ENCODE measurements at places on chromosomes 1 and 21.

DNA sequence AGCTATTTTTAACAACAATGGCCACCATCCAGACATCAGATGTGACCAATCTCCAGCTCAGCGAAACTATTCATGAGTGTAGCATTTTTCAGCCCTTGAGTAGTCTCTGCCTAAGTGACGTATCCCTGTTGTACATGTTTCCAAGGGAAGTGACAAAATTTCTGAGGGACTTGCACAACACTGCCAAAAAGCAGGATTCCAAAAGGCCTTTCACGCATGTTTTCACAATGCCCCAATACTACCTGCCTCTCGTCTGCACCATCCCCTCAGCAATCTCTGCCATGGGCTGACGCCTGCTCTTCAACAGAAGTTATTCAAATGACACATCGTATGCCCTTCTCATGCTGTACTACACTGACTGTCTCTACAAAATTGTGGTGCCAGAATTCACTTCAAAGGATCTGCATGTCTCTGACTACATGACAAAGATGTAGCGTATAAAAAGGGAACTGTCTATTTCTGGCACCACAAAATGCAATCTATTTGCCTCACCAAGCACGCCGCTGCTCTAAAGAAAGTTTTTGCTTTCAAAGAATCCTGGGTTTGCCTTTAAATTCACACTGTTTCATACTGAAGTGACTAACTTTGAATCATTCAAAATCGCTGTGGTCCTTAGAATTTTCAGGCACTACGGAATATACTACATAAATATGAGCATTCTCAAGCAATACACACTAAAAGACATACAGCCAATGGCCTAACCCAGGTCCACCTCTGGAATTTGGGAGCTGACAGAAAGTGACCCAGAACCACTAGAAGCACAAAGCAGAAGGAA, 32.9 kb downstream of the JAK1 start:
- DNase-seq, result no peak

- no peak for DNase-seq
Observed at GRCh38 chr1:198462365-198463019, 78.0 kb downstream of the ATP6V1G3 start.

GRCh38 chr1:48558366-48558765, 86.4 kb upstream of the SPATA6 start:
- DNase-seq, result no peak

DNA sequence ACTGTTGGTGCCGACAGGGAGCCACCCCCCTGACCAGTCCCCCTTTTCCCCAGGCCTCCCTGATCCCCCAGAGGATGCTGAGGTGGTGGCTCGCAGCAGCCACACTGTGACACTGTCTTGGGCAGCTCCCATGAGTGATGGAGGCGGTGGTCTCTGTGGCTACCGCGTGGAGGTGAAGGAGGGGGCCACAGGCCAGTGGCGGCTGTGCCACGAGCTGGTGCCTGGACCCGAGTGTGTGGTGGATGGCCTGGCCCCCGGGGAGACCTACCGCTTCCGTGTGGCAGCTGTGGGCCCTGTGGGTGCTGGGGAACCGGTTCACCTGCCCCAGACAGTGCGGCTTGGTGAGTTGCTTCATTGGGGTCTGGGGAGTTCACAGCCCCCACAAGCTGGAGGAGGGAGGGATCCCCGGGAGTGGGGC, 89.2 kb downstream of the TRIM11 start:
- no peak for DNase-seq

- no peak for DNase-seq
Observed at GRCh38 chr1:245952383-245953026, 554.6 kb downstream of the SMYD3 start.

DNA sequence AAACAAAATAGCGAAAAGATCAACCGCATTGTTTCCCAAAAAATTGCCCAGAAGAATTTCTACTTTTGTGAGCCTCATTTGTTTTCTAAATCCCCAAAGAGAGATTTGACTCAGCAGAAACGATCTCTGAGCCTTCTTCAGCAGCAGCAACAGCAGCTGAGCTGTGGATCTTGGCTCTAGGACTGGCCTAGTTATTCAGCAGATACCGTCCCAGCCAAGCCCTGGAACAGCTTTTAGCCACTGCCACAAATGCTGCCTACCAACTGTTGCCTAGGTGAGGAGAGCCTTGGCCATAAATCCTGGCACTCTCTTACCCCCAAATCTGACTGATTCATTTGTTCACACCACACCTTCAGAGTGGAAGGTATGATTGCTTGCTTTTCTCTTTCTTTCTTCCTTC, 320.1 kb downstream of the TGFB2 start:
- no peak for DNase-seq

DNA sequence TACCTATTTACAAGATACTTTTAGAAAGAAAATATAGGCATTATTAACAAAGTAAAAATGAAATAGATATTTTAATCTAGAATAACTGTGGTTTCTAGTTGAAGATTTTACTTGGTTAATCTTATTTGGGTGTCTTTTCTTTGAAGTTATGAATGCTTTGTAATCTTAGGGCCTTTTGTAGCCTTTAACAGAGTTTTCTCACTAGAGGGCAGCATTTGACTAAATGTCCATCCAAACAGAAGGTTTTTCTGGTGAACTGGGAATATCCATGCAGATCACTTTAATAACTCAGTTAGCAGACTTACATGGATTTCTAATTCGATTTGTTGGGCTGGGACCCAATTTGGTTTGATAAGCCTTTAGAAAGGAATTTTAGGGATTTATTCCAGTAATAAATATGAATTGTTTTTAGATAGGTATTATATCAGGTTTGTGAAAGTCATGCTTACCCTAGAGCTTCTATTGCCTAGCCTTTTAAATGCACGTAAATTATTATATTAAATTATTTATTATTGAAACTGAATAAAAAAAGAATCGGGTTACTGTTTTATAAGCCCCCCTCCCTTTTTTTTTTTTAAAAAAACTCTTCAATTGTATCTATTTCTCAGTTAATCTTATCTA, 119.7 kb downstream of the ZNF326 start:
- DNase-seq, result peak; percentile 41

GRCh38 chr1:235864469-235864868, 2.2 kb downstream of the LYST start:
- DNase-seq, result no peak

GRCh38 chr21:45306832-45307571, 19.3 kb upstream of the POFUT2 start:
- DNase-seq, result no peak

GRCh38 chr21:44734841-44735240, 23.5 kb upstream of the TSPEAR start:
- no peak for DNase-seq

- DNase-seq, result no peak
Observed at GRCh38 chr1:179825206-179825605, 52.4 kb downstream of the TOR1AIP2 start.

- DNase-seq, result no peak
Observed at GRCh38 chr1:206081856-206082255, 28.9 kb downstream of the RHEX start.

DNA sequence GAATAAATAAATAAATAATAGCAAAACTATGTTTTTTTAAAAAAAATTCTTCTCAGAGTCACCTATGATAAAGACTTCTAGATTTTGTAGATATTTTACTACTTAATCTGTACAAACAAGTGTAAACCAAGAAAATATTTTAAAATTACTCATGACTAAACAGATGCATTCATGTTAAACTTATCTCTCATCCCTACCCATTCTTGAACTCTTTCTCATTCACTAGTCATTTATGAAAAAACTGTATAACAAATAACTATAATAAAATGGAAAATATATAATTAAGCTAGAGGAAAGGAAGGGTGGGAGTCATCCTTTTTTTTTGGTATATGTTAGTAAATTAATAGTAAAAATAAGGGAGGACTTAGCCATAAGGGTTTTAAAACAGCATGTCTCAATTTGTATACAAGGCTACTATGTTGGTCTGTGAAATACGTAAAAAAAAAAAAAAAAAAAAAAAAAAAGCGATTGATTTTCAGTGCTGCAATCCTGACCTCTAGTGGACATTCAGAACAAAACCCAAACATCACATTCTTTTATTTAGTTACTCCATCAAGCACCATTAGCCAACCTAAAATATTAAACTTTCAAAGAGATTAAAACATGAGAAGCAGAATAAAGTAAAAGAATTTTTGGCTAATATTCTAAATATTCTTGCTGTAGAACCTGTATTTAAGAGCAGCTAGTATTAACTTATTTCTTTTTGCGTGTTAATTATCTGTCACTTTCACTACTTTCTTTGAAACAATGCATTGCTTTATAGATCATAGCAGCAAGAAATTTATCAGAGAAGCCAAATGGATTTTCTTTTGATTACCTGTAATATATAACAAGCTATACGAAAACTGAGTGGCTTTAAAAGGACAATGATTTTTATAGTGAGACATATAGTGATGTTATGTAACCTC, 255.8 kb upstream of the CACYBP start:
- peak; percentile 25 for DNase-seq

Measured in NCI-H748 treated with DMSO at 0.1 percent for 48 hours (cell line).